ENCODE measurements at places on chromosomes 12 and 14.

DNA sequence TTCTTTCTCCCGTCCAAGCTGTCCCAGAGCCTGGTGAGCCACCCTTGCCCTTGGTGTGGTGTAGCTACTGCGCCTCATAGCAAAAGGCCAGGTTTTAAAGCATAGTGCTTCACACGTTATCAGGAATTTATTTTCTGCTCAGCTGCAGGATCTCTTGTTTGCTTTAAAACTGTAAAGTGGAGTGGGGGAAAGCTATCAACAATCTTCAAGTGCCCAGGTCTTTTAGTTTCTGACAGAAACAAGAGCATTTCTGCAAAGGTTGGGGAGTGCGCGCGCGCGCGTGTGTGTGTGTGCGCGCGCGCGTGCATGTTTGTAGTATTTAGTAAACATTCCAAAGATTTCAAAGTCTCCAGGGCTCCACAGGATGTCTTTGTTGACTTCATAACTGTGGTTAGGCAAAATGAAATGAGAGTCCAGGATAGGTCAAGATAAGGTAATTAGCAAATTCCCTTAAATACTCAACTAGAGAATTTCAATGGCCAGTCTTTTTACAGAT, 45.5 kb downstream of the EML1 start:
- DNase-seq, result peak; percentile 25

DNA sequence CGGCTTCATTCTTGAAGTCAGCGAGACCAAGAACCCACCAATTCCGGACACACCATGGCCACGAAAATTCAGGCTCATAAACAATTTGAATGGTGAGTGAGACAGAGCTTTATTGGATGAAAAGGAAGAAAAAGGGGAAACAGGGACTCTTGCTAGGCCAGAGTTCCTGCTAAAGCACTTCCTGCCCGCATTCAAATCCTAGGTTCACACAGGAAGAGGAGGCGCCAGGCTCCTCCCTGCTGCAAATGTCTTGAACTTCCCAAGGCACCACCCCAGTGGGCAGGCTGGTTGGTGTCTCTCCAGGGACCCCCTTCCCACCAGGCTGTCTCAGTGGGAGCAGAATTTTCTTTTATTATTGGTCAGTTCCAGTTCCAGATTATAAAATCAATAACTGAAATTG, 121.2 kb downstream of the FSCB start:
- no peak for DNase-seq

DNA sequence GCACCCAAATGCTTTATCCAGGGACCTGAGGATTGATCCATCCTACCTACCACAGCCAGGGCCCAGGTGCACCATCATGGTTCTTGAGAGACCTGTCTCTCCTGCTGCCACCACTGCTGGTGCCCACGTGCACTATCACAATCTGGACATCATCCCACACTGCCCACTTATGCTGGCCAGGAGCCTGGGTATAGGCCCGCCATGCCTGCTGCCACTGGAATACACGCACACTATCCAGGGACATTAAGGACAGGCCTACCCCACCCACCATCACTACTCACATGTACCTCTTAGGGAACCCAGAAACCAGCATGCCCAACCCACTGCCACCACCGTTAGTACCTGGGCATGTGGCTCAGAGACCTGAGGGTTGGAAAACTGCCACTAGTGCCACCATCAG, 207.7 kb downstream of the NELL2 start:
- DNase-seq, result no peak

DNA sequence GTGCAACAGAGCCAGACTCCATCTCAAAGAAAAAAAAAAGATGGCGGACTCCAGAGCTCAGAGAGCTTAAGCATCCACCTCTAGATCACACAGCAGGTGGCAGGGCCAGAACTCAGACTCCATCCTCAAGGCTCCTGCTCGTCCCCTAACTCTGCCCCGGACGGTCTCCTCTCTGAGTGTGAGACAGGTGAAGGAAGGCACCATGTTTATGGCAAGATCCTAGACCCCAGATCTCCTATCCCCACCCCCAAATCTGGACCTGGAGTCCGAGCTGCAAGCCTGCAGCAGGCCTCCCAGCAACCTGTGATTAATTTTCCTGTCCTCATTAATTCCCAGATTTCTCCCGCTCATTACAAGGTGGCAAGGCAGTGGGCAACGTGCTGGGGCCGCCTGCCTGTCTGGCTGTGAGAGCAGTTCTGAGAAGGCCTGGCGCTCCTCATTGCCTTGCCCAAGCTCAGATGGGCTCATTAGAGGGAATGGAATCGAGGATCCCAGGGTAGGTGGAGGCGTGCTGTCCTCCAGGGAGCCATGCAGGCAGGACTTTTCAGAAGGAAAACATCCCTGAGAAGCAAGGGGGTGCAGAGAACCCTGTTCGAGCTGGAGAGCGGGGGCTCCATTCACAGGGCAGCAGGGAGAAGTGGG, 296.6 kb upstream of the RTL1 start:
- DNase-seq, result no peak

- DNase-seq, result no peak
Observed at GRCh38 chr12:82174936-82175335, 183.3 kb downstream of the CCDC59 start.

GRCh38 chr12:122785503-122785902, 11.1 kb downstream of the CCDC62 start:
- DNase-seq, result no peak

DNA sequence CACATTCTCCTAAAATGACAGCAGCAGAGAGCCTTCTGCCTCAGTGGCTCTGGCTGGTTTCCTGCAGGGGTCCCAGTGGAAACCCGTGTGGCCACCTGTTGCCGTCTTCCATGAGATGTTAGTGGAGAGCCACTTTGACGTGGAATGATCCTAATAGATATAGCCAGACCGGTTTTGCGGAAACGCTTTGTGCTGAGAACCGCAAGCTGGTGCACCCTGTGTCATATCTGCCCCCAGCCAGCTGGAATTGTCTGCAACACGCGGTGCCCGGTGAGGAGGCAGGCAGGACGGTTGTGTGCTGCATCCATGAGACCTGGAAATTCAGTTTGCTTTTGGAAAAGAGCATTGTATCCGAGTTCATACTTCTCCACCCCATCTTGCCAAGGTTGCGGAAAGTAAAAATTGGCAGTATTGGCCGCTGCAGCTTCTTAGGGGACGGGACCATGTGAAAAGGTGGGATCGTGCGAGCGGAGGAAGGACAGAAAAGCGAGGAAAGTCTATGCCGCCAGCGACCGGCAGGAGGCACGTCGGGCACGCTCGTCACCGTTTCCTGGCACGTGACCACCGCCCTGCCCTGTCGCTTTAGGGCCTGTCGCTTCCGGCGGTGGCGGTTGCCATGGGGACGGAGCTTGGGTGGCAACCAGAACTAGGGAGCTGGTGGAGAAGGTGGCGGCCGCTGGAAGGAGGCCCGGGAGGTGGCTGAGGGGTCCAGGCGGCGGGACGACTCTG, at the start of gene CFAP251:
CFAP251 (plus strand) TSS at position 643 of the 729 bp plus-strand sequence. CDS start 2,714 bp downstream, outside the sequence.
- DNase-seq, result peak; percentile 31

DNA sequence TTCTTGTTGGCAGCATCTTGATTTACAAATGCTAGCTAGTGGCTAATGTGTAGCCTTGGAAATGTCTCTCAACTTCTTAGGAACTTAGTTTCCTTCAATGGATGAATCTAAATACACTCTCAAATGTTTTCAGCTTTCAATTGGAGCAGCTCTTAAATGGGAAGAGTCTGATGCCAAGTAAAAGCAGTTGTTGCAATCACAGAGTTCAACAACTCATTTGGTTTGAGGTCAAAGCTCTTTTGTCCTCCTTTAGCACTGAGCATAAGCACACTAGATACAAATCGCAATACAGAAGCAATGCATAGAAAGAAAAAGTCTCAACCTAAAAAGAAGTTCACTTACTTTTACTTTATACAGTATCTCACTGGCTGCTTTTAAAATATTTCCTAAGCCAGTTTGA, 986.1 kb upstream of the FLRT2 start:
- no peak for DNase-seq

DNA sequence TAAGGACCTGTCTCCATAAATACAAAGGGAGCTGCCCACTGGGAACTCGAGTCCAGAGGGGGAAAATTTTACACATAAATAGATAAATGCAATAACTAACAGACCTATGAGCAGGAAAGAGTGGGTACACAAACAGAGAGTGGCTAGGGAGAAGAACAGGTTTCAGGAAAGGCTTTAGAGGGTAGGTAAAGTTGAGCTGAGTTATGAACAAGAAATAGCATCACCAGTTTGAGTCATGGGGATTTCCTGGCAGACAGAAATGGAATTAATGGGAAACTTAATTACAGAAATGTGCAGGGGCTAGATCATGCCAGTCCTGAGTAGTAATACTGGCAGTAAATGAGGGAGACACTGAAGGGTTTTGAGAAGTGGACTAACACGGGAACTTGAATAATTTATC, 58.0 kb upstream of the CCDC175 start:
- DNase-seq, result no peak

DNA sequence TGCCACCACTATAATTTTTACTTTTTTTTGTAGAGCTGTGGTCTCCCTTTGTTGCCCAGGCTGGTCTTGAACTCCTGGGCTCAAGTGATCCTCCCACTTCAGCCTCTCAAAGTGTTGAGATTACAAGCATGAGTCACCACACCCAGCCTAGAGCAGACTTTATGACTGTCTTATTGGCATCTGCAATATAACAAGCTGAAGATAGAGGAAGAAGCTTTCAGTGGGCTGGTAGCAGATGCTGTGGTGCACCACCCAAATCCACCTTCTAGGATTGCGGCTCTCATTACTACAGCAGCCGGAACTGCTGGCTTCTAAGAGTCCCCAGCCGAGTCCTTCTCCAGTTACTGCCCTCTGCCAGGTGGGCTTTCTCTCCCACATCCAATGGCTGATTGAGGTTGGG, 7.6 kb upstream of the STK38L start:
- DNase-seq, result no peak

GRCh38 chr12:132675757-132676432, 11.2 kb downstream of the POLE start:
- DNase-seq, result no peak

- DNase-seq, result no peak
Observed at GRCh38 chr14:51554953-51555352, 96.8 kb upstream of the FRMD6 start.

DNA sequence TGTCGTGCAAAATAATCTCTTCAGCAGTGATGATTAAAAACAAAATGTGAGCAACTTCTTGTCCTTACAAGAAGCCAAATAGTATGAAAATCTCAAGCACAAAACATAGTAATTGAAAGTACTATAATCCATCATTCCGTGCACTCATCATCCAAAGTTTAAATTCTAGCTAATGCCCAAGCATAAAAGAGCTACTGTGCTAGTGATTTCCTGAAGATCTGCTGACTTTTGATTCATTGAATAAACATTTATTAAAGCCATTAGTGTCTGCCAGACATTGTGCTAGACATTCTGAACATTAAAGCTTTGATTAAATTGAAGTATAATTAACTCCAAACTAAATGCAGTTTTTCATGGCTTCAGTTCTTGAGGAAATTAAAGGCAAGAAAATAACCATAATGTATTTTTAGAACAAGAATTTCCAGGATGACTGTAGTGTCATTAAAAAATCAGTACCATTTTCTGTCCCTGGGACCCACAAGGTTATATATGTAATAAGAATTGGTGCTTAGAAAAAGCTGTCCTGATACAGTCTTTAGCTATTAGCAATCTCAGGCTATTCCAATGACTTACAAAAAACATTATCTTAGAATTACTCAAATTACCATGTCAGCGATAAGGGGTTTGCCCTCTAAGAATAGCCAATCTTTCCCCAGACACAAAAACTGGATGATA, 71.7 kb downstream of the CMAS start:
- DNase-seq, result no peak

- DNase-seq, result no peak
Observed at GRCh38 chr12:89709995-89710872, 1.6 kb upstream of the ATP2B1 start.

- no peak for DNase-seq
Observed at GRCh38 chr14:73696466-73697400, 17.5 kb downstream of the PNMA1 start.

GRCh38 chr12:54977155-54977554, 7.4 kb downstream of the TESPA1 start:
- peak; percentile 63 for DNase-seq

GRCh38 chr12:102964872-102965271, 7.4 kb downstream of the ASCL1 start:
- no peak for DNase-seq

DNA sequence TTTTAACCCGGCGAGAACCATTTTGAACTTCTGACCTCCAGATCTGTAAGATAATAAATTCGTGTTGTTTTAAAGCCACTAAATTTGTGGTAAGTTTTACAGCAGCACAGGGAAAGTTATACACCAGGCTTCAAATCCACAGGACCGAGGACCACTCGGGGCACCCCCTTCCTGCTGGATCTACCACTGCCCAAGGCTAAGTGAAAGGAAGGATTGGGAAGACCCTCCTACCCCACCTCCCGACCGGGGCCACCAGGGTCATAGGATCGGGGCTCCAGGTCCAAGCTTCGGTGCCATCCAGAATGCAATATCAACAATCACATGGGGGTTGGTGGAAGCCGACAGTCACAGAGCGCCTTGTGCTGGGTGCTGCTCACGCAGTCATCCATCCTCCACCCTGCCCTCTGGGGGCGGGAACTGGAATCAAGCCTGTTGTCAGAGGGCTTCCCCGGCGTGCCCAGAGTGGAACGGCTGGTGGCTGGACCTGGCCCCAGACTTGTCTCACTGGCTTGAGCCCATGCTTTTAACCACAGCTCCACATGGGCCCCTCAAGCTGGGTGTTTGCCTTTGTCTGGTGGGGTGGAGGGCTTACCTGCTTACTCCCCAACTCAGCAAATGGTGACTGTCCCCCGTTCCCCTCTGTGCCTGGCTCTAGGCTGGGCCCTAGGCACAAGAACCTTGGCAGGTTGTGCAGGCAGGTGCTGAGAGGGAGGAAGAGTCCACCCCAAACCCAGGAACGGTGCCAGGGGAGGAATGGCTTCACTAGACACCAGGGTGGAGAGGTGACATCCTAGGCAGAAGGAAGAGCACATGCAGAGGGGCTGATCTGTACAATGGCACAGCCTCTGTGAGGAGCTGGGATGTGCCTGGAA, 180.3 kb upstream of the RTL1 start:
- DNase-seq, result no peak

GRCh38 chr12:43154498-43155045, 397.4 kb downstream of the ADAMTS20 start:
- DNase-seq, result no peak

DNA sequence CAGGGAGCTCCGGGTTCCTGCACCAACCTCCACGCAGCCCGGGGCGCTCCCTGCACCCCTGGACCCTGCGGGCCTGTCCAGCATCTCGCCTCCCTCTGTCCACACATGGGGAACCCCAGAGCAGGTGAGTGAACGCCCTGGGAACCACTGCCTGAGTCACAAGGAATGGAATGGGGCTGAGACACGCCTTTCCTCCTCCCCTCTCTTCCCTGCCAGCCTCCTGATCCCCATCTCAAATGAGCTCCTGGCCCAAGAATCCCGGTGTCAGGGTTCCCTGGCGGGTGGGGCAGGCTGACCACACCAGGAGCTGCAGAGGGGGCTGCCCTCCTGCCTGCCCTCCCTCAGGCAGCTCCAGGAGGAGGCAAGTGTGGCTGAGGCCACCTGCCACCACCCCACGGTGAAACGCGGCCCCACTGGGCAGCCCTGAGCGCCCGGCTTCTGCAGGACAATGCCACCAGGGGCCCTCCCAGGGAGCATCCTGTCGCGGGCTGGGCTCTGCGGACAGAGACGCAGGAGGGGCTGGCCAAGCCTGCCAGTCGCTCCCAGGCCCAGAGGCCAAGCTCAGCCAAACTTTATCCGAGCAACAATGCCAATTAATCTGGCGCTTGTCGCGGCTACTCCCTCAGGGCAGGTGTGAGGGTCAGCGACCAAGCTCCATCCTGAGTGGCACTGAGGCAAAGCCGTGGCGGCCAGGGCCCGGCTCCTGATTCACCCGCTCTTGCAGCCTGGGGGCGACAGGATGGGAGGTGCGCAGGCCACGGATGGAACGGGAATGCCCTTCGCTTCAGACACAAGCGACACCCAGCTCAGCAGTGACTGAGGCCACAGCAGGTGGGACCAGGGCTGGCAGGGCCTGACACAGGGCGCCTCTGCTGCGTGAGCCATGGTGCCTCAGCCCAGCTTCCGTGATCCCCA, 44.3 kb downstream of the GALNT9 start:
- no peak for DNase-seq

Data from GM04503 (cell line).